CD4-positive, alpha-beta memory T cell (primary cell): ENCODE measurements at places on chromosomes 13 and 19. TPM values are rescaled to one million over a fixed set of nuclear protein-coding genes. Genes with fewer than 3 reads are reported as not detected.
A peak's percentile ranks its signal among the peaks of the same experiment; 100 is the strongest.

DNA sequence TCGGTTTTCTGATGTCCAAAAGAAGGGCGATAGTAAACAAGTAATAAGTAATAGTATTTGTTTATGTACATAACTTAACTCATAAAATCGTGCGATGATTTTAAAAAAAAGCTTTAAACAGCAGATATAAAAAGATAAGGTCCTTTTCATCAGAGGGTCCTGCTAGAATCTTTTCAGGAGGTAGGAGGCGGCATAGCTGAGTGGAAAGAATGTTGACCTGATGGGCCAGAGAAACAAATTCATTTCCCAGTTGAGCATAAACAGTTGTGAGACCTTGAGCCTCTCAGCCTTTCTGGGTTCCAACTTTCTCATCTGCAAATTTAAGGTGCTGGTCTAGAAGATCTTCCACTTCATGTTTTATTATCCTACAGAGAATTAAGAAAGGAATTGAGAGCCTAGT lies 173.5 kb downstream of the LACC1 start:
- no peak for DNase-seq

The SMAD9 gene
- not detected for total RNA-seq

DNA sequence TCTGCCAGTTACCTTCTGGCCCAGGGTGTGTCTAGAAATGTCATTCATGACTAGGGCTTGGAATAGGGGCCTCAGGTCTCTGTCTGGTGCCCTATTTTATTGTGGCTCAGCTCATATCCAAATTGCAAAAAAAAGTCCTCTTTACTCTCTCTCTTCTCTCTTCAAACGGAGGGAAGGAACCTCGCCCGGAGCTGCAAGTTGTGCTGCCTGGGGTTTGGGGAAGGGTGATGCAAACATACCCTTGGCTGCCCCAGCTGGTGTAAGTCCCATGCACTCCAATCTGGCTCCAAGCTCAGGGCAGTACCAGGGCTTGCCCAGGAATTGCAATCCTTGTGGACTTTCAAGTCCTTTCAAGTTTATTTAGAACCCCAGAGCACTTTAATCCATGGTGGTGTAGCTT lies 549.6 kb downstream of the PCDH17 start:
- DNase-seq: no peak

- DNase-seq: no peak
These were observed 14.5 kb downstream of the LMTK3 start for GRCh38 chr19:48496959-48497727.

- no peak for DNase-seq
These were observed 13.8 kb downstream of the COL5A3 start for GRCh38 chr19:9996541-9996940.

GRCh38 chr13:111383591-111384440 lies 63.4 kb downstream of the TEX29 start:
- no peak for DNase-seq

The ZNF813 gene
- 9.4 TPM for total RNA-seq

DNA sequence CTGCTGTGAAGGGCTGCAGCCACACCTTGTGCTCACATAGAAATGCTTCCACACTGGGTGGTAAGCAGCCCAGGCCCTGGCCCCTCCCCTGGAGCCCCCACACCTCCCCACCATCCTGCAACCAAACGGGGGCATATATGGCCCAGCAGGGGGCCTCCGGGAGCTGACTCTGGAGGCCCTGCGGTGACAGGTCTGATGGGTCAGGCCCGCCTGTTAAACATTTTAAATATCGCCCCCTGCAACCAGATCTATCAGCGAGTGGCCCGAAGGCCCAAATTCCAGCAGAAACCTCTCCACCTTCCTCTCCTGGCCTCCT lies 48.0 kb upstream of the KATNAL1 start:
- no peak for DNase-seq

GRCh38 chr13:65508745-65509144 lies 1721.4 kb downstream of the PCDH9 start:
- no peak for DNase-seq

GRCh38 chr19:45352062-45352461 lies 11.5 kb downstream of the KLC3 start:
- no peak for DNase-seq

- no peak for DNase-seq
These were observed 954.7 kb downstream of the PCDH9 start for GRCh38 chr13:66275416-66275815.

The PLIN4 gene
- 0.17 TPM for total RNA-seq

The MRPL34 gene
- 69.4 TPM for total RNA-seq

The ZNF112 gene
- 0.32 TPM for total RNA-seq

The SIGLEC10 gene
- total RNA-seq: 0.12 TPM

The MTUS2 gene
- 0.14 TPM for total RNA-seq

DNA sequence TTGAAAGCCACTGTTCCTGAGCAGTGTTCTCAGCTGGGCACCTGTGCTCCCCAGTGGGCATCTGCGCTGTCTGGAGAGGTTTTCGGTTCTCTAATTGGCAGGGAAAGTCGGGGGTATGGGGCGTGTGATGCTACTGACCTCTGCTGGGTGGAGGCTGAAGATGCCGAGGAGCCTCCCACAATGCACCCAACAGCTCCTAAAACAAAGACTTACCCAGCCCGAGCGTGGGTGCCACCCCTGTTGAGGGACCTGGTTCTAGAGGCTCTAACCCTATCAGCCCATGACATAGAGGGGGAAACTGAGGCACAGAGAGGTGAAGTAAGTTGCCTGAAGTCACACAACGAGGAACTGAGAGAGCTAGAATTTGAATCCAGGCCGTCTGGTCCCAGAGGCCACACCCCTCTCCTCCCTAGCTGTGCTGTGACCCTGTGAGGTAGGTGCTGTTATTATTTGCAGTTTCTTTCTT lies 2.3 kb downstream of the SPACA4 start:
- DNase-seq: peak; percentile 61

- DNase-seq: no peak
These were observed 449.8 kb downstream of the DACH1 start for GRCh38 chr13:71417205-71417604.

The MAST1 gene
- not detected for total RNA-seq

GRCh38 chr19:7550169-7550770 lies 14.8 kb downstream of the PNPLA6 start:
- no peak for DNase-seq

DNA sequence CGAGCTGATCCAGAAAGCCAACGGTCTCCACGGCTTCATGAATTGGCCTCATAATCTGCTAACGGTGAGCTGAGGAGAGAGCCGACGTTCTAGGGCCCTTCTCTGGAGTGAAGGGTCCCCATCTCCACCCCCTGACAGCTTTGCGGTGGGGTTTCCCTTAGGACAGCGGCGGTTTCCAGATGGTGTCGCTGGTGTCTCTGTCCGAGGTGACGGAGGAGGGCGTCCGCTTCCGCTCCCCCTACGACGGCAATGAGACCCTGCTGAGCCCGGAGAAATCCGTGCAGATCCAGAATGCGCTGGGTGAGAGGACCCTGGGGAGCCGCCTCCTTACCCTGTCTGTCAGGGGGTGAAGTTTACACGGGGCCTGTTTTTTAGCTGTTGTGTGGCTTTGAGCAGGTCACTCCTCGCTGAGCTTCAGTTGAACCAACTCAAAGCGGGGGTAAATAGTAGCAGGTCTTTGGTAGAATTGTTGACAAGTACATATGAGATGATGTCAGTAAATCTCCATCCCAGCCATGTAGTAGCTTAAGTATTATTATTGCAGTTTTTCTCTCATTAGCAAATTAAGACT lies 801 bp downstream of the QTRT1 start:
- DNase-seq: peak; percentile 20

The NLRP9 gene
- total RNA-seq: not detected

The LILRB1 gene
- 0.64 TPM for total RNA-seq

The VSTM2B gene
- total RNA-seq: not detected

The PRR19 gene
- 0.64 TPM for total RNA-seq

DNA sequence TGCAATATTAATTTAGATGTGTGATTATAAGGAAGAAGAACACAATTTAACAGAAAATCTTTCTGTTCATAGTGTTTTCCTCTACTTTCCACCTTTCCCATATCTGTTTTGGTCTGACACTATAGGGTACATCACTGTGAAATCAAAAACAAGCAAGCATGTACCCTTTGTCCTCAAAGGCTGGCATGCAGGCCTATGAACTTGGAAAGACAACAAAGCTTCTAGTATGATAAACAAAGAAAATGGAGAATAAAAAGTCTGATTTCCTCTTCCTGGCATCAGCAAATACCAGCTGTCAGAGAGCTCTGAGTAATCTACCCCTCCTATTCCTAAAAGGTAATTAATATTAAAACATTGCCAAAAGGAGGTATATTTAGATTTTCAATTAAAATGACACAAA lies 5.6 kb upstream of the NEK3 start:
- no peak for DNase-seq

The ZNF497 gene
- total RNA-seq: 1.7 TPM

The RTBDN gene
- not detected for total RNA-seq

- DNase-seq: no peak
These were observed 6.0 kb downstream of the GPI start for GRCh38 chr19:34370983-34371382.
